ENCODE measurements at places on chromosomes 3 and 15.

DNA sequence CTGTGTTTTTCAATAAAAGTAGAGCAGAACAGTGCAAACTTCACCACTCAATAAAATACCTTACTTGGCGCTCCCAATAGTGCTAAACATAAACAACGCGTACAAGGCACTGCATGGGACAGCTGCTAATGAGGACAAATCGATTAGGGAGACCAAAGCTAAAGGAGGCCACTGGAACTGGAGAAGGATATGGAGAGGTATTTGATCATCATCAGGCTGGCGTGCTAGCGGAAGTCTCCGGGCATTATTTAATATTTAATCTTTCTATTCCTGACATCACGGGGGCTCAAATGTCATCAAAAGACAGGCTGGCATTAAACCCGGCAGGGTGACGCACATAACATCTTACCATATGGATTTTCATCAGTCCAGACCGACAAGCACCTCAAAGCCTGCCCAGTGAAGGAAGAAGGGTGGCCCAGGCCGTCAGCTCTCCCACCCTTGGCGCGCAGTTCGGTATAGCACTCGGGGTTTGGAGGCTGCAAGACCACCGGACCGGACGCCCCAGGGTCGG, 604 bp downstream of the CCPG1 start:
- no peak for DNase-seq

DNA sequence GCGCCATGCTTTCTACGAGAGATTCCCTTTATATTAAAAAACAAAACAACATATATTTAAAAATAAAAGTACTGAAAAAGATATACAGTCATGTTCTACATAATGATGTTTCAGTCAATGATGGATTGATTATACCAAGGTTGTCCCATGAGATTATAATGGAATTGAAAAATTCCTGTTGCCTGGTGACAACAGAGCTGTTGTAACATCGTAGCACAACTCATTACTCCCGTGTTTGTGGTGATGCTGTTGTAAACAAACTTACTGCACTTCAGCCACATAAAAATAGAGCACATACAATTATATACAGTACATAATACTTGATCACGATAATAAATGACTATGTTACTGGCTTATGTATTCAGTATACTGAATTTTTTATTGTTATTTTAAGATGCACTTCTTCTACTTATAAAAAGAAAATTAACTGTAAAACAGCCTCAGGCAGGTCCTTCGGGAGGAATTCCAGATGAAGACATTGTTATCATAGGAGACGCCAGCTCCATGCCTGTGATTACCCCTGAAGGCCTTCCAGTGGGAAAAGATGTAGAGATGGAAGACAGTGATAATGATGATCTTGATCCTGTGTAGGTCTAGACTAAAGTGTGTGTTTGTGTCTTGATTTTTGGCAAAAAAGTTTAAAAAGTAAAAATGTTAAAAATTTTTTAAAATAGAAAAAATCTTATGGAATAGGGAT, 11.7 kb downstream of the CCR1 start:
- DNase-seq: no peak

DNA sequence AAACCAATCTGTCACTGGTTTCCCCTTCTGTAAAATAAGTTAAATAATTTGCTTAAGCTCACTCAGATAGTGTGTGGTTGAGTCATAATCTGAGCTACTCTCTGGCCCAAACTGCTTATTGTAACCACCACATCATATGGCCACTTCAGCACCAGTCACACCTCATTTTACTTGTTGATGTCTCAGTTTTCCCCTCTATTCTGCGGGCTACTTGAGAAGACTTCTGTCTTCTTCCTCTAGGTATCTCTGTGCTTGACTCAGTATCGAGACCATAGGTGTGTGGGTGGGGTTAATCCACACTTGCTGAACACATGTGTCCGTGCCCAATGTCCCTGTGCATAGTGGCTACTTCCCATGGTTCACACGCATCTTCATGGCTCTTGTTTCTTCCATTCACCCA, 32.9 kb downstream of the CRYGS start:
- DNase-seq: no peak

DNA sequence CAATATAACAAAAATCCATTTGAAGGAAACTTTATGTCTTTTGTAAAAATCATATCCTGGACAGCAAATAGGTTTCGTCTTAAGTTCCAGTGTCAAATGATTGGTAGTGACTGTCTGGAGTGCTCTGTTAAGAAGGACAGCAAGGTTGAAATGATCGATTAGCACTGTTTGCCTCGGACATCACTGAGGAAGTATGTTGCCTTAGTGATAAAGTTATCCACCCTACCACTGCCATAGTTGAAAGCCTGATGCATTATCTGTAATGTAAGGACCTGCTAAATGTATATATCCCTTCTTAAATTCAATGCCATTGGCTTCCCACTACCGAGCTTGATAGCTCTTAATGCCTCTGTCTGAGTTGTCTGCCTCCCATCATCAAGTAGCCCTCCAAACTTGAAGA, 70.0 kb downstream of the CFAP20DC start:
- no peak for DNase-seq

DNA sequence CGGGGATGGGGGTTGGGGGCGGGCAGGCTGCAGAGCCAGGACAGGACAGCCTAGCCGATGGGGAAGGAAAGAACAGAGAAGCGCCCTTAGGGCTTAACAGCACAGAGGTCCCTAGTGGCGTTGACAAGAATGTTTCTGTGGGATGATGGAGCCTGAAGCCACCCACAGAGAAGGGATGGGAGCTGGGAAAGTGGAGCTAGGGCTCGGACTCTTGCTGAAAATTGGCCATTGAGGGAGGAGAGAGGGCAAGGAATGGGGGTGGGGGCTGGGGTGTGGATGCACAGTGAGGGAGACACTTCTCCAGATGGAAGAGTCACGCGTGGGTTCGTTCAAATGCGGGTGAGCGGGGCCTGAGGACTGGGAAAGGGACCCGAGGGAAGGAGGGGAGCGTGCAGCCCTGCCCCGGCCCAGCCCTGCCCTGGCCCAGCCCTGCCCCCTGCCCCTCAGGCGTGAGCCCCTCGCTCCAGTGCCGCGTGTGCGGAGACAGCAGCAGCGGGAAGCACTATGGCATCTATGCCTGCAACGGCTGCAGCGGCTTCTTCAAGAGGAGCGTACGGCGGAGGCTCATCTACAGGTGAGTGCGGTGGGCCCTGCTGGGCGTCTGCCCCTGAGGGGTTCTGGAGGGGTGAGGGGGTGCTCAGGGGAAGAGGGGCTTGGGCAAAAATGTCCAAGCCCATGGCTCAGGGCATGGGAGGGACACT, 832 bp downstream of the NR2E3 start:
- no peak for DNase-seq

DNA sequence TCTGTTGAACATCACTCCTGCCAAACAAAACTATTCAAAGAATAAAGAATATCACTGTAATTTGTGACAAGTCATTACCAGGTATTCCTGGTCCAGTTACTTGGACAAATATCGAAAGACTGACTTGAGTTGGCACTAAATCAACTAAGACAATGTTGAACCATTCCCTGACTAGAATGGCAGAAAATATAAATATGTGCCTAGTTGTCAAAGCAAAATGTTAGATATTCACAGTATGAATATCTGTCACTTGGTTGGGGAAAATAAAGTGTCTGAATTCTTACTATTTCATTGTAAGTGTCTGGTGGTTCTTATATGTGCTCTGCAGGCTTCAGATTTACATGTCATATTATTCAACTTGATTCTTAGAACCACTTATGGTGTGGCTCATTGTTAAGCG, 470.2 kb downstream of the NAALADL2 start:
- no peak for DNase-seq

- DNase-seq: no peak
Measured at GRCh38 chr15:70430069-70430468, 332.4 kb upstream of the TLE3 start.

DNA sequence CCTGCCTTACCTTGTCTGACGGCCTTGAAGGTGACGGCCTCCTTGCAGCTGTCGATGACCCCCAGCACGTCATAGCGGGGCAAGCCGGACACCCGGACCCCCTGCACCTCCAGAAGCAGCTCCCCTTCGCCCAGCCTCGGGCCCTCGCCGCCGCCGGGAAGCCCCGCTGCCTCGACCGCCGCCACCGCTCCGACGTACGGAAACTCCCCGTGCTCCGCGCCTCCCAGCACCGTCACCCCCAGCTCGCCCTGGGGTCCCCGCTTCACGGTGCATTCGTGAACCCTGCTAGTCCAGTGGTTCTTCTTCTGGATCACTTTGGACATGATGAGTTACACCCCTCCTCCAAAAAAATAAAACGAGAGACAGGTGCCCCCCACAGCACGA, 740 bp downstream of the MAGI1 start:
- no peak for DNase-seq

DNA sequence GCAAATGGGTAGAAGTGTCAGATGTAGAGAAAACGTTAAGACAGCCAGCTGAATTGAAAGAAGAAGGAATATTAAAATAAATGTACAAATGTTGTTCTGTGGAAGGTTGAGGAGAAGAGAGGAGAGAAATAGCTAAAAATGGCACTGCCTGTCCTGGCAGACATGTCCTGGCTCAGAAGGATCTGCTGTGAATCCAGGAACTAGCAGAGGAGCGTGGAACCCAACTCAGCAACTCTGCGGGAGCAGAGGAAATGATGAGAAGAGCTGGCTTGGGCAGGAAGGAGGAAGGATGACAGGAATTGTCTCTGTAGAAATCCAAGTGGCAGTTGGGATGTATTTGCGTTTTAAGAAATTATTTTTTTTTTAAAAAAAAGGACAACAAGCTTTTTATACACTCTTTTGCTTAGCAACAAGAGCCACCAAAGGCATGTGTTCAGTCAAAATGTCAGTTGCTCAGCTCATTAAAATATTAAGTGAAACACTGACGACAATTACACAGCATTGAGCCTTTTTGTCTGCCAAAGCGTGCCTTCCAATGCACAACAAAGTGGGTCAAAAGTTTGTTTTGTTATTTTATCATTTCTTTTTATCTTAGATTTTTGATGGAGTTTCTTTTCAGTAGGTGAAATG, 16.1 kb downstream of the NANOGP8 start:
- DNase-seq: no peak

- DNase-seq: no peak
Measured at GRCh38 chr3:39287216-39288164, 7.7 kb upstream of the CX3CR1 start.

- no peak for DNase-seq
Measured at GRCh38 chr15:37220949-37221670, 120.8 kb upstream of the MEIS2 start.

DNA sequence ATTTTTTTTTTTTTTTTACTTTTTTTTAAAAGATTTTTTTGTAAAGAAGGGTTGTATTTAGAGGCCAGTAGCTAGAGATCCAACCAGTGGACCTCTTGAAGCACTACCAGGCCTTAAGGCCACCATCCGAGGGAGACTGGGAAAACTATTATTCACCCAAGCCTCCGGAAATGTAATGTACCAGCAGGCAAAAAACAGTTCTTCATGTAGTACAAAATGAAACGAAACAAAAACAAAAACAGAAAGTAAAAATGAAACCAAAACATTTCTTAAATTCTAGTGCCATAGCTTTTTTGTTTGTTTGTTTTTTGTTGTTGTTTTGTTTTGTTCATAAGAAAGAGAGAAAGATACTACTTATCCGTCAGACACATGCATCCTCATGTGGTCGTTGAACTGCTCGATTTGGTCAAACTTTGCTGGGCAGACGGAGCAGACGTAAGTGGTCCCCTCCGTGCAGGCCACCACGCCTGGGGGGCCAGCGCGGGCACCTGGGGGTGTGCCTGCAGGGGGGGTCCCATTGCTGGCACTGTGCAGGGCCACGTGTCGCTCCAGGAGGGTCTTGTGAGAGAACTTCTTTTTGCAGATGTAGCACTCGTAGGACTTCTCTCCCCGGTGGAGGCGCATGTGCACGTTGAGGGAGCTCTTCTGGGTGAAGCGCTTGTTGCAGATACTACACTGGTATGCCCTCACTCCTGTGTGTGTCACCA, 45.0 kb downstream of the TIGIT start:
- no peak for DNase-seq

DNA sequence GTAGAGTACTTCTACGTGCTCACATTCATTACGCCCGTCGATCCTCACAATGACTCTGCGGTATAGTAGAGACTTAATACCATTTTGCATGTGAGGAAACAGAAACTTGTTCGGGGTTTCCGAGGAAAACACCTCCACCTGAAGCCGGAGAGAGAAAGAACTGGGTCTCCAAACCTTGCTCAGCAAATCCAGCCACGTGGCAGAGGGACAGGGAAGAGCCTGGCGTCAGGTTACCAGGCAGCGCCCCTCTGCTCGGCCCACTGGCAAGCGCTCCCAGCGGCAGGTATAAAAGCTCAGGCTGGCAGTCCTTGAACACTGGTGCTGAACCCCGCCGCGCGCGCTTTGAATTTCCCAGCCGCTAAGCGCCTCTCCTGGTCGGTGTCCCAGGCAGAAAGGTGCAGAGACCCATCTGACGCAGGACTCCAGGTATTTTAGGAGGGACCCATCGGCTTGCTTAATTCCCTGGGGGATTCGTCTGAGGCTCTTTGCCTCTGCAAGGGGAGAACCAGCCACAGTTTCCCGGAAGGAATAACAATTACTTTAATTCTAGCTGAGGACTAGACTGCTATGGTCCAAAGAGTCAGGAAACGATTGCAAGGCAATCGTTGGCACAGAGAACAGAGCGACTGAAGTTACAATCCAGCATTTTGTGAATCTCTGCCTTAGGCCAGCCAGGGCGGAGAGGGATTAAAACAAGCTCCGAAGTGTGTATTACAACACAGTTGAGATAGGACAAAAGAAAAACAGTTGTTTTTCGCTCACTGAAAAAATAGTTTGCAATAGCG, at the start of gene C2CD4A:
Gene C2CD4A (plus strand): TSS at position 315 of the 785 bp plus-strand sequence. CDS start 637 bp downstream, outside the sequence.
- no peak for DNase-seq

DNA sequence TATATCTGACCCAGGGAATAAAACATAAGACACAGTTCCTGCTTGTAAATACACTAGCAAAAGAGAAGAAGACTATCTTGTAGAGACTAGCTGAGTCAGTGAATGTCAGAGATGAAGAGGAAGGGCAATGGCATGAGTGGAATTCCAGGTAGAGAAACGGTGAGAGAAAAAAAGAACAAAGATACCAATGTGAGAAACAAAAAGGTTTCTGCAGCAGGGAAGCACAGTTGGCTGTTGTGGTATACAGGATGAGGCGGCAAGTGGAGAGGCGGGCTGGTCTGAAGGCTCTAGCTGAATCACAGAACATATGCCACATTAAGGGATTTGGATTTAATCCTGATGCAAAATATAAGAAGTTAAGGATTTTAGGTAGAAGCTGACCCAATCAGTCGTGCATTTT, 17.1 kb upstream of the TASOR start:
- no peak for DNase-seq

DNA sequence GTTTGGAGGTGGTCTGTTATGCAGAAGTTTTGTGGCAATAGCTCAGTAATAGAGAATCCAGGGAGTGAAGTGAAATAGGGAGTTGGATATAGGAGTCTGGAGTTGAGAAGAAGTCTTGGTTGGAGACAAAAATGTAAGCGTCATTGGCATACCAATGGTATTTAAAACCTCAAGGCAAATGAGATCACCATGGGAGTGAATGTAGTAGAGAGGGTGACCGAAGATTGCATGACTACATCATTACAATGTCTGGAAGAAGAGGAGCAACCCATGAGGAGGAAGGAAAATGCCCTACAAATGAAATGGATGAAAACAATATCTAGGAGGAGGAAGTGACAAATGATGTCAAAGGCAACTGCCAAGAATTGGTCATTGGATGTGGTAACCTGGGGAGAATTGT, 54.4 kb downstream of the CNTN4 start:
- no peak for DNase-seq
